ENCODE measurements at places on chromosomes 2 and 18. TPM values are rescaled to one million over a fixed set of nuclear protein-coding genes. Genes with fewer than 3 reads are reported as not detected.

GPBAR1 gene
- 3.0 TPM for total RNA-seq

TEX44 gene
- not detected for total RNA-seq

FEV gene
- 3.9 TPM for total RNA-seq

REG1A gene
- total RNA-seq, result 7.9 TPM

RBM43 gene
- 3.1 TPM for total RNA-seq

RAPGEF4 gene
- total RNA-seq, result 2.3 TPM

ARL5A gene
- total RNA-seq, result 39.3 TPM

CYP27A1 gene
- total RNA-seq, result 28.1 TPM

RGPD4 gene
- total RNA-seq, result not detected

DRC1 gene
- not detected for total RNA-seq

UGT1A3 gene
- total RNA-seq, result 2.0 TPM

TSPYL6 gene
- total RNA-seq, result not detected

ONECUT2 gene
- total RNA-seq, result 0.31 TPM

GATA6 gene
- 46.1 TPM for total RNA-seq

GPR45 gene
- not detected for total RNA-seq

DUSP2 gene
- total RNA-seq, result 1.9 TPM

CRYGD gene
- total RNA-seq, result not detected

NHEJ1 gene
- total RNA-seq, result 56.1 TPM

GPR55 gene
- total RNA-seq, result 0.34 TPM

ATP6V1B1 gene
- total RNA-seq, result not detected

UGT1A7 gene
- 6.8 TPM for total RNA-seq

NTSR2 gene
- total RNA-seq, result not detected

Measured in left colon (tissue), 2 donors.